ENCODE measurements at places on chromosomes 7 and 10.

DNA sequence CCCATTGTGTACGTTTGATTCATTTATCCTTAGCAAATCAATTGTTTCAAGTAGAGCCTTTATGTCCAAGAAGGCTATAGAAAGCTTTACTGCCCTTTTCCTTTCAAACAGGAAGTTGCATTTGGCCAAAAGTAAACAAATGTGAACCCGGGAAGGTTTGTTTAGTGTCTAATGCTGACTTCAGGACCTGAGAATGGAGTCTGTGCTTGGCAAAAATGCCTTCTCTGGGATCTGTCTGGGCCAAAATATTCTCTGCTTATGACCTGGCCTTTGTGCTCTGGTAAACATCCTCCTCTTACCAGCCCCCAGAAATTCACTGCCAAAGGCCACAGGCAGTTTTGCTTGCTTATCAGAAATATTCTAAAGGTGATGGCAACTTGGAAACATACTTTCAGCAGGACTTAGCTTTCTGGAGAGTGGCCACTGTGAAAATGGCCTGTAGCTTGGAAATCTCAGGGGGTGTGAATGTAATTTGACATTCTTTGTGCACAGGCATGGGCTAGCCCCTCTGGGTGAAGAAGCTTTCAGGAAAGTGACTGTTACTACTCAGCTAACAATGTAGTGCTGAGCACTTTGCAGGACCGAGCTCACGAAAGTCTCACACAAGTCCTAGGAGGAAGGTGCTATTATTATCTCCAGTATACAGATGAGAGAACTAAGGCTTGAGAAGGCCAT lies 199.5 kb downstream of the PTEN start:
- DNase-seq: no peak

GRCh38 chr10:65550761-65551160 lies 1375.1 kb upstream of the LRRTM3 start:
- DNase-seq: no peak

- no peak for DNase-seq
Observed at GRCh38 chr7:64870656-64871055, 32.4 kb upstream of the ZNF273 start.

- DNase-seq: no peak
Observed at GRCh38 chr10:635088-635861, 54.2 kb downstream of the DIP2C start.

- DNase-seq: no peak
Observed at GRCh38 chr10:94617389-94617944, 66.1 kb upstream of the CYP2C18 start.

- DNase-seq: no peak
Observed at GRCh38 chr10:42475168-42476098, 162.9 kb downstream of the ZNF33B start.

GRCh38 chr7:7219216-7219615 lies 36.9 kb downstream of the C1GALT1 start:
- DNase-seq: no peak

GRCh38 chr10:128854963-128855362 lies 612.1 kb upstream of the MGMT start:
- no peak for DNase-seq

DNA sequence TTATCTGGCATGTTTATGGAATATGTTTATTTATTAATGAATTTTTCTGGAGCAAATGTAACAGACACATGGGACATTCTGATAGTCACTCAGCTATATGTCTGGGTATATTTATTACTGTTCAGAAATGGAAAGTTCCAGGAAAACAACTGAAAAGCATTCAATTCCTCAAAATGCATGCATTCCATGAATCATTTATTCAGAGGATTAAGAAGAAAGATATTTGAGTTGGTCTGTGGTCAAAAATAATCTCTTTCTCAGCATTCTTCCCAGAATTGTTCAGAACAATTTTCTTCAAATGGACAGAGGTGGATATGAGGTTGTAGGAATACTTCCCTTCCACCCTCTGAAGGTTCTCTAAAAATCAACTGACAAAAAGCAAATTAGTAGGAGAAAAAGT lies 97.6 kb upstream of the ITGB1 start:
- no peak for DNase-seq

DNA sequence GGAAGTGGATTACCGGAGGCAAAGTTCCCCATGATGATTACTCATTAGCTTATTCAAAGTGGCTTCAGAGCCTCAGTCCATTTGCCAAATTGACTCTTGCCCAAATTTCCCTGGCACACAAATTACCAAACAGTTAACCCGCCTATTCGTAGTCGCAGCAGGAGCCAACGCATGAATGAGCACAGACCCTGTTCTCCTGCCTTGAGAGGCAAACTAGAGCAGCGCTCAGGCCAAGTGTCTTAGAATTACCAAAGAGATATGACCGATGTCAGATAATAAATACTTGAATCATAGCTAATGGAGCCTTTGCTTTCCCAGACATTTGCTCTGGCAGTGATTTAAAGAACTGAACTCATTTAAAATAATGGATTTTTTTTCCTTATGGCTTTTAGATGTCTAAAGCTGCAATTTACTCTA lies 64.9 kb downstream of the CTTNBP2 start:
- DNase-seq: no peak

- peak; percentile 4 for DNase-seq
Observed at GRCh38 chr7:40507166-40507565, 372.4 kb downstream of the SUGCT start.

DNA sequence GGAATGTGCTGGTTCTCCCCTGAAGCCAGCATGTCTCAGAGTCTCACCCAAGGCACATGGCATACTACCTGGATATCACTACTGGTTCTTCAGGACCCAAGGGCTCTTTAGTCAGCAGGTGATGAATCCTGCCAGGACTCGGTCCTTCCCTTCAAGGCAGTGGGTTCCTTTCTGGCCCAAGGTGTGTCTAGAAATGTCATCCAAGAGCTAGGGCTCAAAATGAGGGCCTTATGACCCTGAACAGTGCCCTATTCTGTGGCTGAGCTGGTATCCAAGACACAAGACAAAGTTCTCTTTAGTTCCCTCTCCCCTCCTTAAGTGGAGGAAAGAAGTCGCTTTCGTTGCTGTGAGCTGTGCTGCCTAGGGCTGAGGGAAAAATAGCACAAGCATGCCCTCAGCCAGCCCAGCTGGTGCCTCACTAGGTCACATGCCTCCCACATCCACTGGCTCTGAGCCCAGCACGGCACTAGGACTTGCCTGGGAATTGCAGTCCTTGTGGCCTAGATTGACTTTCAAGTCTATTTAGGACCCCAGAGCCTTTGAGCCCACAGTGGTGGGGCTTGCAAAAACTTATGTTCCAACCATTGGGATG lies 106.0 kb downstream of the BMS1 start:
- DNase-seq: no peak

GRCh38 chr10:48285710-48286109 lies 11.2 kb upstream of the FRMPD2 start:
- DNase-seq: no peak

- DNase-seq: no peak
Observed at GRCh38 chr10:76769582-76769981, 868.0 kb downstream of the KCNMA1 start.

GRCh38 chr10:22324893-22325271 lies 4.0 kb downstream of the BMI1 start:
- no peak for DNase-seq

Data from iPS DF 6.9 (cell line).